Astrocyte (in vitro differentiated cells and primary cell): ENCODE measurements at places on chromosomes 2 and 18. TPM values are rescaled to one million over a fixed set of nuclear protein-coding genes. Genes with fewer than 3 reads are reported as not detected.

GRCh38 chr2:20027705-20028434 is 15.4 kb upstream of the MATN3 start:
- H3K27ac ChIP-seq: no peak overlapping the region
- H3K36me3 ChIP-seq: peaks cover 26% of the 10 kb centered on the region
- no peak overlapping the region for H3K4me3 ChIP-seq
- H3K27me3 ChIP-seq: no peaks in the 10 kb centered on the region

DNA sequence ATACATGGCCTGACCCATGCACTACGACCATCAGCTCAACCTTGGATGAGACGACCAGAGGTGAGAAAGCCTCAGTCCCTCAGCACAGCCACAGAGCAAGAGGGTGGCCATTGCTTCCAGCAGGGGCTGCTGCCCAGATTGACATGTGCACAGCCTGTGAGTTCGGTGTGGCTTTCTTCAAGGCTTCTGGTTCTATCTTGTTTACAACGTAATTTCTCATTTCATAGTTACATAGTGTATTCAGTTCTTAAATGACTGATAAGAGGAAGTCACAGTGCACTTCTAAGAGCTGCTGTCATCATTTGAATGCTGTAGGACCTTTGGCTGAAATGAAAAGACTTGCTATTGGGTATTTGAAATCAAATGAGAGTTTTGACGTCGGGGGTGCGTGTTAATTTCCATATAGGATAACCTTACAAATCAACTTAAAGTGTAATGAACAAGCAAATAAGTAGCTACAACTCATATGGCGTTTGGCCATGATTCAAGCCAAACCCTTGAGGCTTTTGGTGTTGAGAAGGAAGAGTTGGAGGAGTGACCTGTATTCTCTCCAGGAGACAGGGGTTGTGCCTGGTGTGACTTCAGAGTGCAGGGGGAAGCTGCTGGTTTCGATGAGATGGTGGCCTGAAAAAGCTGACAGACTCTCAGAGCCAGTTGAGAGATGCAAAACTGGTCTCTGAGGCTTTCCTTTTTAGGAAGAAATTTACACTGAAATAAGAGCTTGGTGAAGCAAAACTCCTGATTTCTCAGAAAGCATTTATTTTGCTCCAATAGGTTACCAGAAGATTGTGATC is 51.0 kb downstream of the TSHZ1 start:
- H3K4me1 ChIP-seq: no peaks in the 10 kb centered on the region
- no peak for DNase-seq

The CD226 gene
- 0.07 and 0.12 TPM in 2 replicates for total RNA-seq

GRCh38 chr2:219218217-219218731 is 484 bp downstream of the ABCB6 start:
- peaks cover 23% of the 10 kb centered on the region for H3K4me1 ChIP-seq
- DNase-seq: peak; percentile 66

The CNOT11 gene
- total RNA-seq: 36.7 and 37.0 TPM in 2 replicates
